ENCODE measurements at places on chromosomes 13 and 19.

- no peak for DNase-seq
Observed at GRCh38 chr13:105207572-105208293, 1327.7 kb downstream of the EFNB2 start.

GRCh38 chr19:5339198-5339949 is 1.2 kb downstream of the PTPRS start:
- DNase-seq, result no peak

DNA sequence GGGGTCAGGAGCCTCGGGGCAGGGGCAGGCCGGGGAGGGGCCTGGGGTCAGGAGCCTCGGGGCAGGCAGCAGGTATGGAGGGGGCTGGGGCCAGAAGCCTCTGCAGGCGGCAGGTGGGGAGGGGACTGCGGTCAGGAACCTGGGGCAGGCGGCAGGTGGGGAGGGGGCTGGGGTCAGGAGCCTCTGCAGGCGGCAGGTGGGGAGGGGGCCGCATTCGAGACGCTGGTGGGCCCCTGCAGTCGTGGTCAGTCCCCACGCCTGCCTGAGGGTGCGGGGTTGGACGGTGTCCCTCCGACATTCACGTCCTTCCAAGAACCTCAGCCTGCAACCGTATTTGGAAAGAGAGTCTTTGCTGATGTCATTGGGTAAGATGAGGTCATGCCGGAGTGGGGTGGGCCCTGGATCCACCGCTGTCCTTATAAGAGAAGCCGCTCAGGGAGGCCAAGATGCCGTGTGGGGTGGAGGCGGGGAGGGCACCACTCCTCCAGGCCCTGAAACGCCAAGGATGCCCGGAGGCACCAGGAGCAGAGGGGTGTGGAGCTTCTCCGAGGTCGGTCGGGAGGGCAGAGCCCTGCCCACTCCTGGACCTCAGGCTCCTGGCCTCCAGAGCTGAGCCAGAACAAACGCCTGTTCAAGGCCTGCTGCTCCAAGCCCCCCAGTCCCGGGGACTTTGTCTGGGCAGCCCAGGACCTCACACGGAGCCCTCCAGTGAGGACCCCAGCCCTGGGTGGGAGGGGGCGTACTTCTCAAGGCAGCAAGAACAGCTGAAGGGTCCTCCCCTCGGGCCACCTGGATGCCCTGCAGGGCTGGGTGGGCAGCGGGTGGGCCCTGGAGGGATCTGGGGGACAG is 30.1 kb downstream of the PIP5K1C start:
- peak; percentile 79 for DNase-seq

DNA sequence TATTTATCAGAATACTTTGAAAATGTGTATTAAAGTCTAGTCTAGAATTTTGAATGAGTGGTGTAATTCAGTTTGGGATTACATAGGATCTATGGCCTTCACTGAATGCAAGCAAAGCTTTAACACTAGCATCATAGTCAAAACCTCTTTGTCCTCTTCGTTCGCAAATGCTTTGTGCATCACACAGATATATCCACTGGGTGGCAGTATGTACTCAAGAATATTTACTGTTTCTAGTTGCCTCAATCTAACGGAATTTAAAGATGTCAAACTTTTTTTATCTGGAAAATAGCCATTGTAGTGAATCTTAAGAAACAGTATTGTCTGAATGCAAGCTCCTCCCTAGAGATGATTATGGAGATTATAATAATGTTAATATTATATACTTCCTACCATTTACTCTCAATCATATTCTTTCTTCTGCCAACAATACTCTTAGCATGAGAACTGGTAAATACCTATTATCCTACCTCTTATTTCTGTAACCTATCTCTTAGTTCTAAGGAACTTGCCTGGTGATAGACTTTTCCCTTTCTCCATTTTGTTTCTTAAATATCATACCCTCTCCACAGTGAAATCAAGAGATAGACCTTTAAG is 25.8 kb downstream of the LACC1 start:
- DNase-seq, result no peak

DNA sequence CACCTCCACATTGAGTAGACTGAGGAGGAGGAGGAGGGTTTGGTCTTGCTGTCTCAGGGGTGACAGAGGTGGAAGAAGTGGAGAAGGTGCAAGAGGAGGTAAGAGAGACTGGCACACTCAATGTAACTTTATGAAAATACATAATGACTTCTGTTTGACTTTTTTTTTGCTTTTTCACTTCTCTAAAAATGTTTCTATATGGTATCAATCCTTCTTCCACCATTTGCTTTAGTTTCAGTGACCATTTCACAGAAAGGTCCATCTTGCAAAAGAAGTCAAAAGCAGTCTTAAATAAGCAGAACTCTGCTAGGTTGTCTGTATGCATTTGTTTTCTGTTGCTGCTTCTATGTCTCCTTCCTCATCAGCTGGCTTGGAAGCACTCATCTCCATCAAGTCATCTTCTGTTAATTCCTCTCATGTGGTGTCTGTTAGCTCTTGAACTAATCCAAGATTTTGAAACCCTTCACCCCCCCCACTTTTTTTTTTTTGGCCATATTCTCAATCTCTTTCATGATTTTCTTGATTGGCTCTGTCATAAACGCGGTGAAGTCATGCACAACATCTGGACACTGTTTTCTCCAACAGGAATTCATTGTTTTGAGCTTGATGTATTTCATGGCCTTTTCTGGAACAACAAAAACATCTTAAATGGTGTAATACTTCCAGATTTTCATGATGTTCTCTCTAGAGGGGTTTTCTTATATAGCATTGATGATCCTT is 80.8 kb downstream of the KL start:
- no peak for DNase-seq

DNA sequence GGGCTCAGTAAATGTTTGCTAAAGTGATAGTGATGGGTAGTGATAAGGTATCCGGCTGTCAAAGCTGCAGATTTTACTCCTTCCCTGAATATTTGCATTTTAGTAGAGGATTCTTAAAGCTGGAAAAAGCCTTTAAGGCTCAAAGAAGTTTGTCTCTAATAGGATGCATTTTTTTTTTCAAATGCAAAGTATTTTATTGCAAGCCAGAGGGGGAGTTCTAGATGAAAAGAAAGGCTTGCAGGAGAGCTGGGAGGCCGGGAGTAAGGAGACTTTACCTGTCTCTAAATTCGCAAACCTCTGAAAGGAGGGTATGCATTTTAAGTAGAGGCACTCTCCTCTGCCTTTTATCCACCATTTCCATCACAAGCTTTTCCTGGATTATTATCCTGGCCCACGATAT is 100.7 kb upstream of the FNDC3A start:
- no peak for DNase-seq

- peak; percentile 32 for DNase-seq
Observed at GRCh38 chr13:46170687-46171086, 11.3 kb downstream of the LCP1 start.

GRCh38 chr13:26326562-26326961 is 72.6 kb downstream of the CDK8 start:
- DNase-seq, result no peak

DNA sequence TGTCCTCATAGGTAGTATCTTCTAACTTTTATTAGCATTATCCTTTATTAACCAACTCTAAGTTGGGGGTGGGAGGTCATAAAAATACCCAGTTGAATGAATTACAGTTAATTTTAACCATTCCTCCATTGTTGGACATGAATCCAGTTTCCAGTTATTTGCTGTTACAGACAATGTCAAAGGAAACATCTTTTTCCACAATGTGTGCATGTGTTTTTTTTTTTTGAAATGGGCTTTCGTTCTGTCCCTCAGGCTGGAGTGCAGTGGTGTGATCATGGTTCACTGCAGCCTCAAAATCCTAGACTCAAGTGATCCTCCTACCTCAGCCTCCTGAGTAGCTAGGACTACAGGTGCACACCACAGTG is 32.0 kb downstream of the KLF5 start:
- DNase-seq, result no peak

DNA sequence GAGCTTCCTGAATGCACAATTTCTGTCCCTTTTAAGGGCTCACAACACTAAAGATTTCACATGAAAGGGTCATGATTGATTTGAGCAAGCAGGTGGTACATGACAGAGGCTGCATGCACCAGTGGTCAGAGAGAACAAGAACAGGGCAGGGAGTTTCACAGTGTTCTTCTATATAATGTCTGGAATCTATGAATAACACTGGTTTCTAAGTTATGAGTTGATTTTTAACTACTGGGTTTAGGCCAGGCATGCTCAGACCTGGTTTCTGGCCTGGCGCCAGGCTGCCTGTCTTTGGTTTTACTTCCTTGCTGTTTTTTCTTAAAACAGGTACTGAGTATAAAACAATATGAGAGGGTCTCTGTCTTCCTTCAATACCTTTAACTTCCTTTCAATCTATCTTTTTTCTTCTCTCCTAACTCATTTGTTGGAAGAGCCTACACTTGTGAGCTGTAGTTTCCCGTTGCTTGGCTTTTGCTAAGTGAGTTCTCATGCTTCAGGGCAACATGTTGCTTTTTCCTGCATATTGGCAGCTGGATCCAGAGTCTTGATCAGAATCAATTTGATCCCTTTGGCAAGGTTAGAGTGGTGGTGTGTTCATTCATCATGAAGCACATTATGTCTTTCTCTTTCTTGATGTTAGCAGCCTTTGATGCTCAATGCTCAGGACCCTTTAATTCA is 38.5 kb upstream of the FGF14 start:
- DNase-seq, result no peak

DNA sequence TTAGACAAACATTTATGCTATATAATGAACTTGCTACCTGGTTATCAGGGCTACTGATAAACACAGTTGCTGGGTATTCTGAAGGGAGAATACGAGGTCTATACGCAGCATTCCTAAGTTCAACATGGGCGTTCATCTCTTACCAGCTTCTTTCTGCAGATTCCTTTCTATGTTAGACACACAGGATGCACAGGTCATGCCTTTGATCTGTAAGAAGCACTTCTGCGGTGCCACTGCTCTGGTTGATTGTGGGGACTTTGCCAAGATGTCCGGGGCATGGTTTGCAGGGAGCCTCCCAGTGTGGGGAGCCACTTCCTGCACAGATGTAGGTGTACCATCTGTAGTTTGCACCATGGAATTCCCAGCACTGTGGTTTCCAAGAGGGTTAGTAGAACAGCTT is 40.9 kb downstream of the ATP7B start:
- no peak for DNase-seq

GRCh38 chr13:80716610-80717081 is 375.7 kb upstream of the SPRY2 start:
- DNase-seq, result peak; percentile 34

GRCh38 chr19:32168606-32169005 is 176.8 kb upstream of the ZNF507 start:
- no peak for DNase-seq
